ENCODE measurements at places on chromosomes 7 and 10.
A peak's percentile ranks its signal among the peaks of the same experiment; 100 is the strongest.

GRCh38 chr10:131575877-131576276, 264.4 kb upstream of the TCERG1L start:
- DNase-seq = no peak

DNA sequence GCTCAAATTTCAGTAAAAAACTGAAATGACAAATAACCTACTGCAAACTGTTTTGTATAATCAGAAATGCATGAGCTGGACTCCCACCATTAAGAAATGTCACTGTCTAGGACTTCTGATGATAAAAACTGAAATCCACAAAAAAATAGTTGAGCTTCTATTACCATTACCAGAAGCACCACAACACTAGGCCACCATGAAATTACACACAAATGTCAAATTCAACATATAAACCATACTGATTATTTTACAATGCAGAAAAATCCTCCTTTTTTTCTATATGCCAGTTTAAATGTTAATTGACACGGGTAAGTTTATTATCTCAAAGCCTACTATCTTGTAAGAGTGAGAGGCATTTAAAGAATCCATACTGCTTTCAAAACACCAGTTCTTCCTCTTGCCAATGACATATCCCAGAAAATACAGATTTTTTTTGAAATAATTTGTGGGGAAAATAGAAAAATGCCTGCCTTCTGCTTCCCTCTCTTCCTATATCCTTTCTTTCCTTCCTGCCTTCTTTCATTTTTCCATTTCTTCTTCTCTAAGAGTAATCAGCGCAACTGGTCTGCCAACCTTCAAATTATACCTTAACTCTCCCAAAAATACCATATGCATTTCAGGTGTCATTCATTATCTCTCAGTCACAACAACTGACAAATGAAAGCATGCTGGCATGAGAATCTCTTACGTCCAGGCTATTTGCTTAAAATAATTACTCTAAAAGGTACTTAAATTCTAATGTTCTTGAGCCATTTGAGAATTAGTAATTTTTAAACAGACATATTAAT, 12.3 kb downstream of the PDK4 start:
- no peak for DNase-seq

DNA sequence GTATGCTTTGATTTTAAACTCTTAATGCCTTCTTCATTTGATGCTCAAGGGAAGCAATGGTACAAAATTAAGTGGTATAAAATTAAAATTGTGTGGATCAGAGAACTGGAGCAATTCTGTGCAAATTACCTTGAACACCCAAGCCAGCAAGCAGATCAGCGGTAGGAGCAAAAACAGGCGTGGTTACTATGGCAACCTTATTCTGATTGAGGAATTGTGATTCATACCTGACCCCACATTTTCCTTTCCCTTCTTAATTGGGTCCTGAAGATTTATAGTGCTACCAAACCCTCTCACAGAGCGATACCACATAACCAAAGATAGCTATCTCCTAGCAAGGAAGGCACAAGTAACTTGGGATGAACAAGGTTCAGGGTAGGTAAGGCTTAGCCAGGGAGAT, 72.5 kb upstream of the FZD1 start:
- DNase-seq = no peak

DNA sequence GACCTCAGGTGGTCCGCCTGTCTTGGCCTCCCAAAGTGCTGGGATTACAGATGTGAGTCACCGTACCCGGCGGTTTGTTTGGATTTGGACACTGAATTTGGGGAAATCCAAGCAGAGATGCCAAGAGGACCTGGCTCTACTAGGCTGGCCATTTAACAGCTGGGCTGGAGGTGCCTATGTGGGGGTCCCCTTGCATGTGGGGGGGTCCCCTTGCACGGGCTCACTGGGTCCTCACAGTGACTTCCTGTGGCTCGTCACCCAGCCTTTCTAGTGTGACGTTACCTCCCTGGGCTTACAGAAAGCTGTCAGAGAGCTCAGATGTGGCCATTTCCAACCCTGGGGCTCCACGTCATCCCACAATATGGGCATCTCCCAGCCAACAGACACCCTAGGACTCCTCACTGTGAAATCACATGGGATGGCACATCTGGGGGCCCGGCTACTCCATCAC, 49.3 kb upstream of the GNA12 start:
- DNase-seq = no peak

- DNase-seq = no peak
These were observed 135.2 kb downstream of the ADAM12 start for GRCh38 chr10:126252884-126253610.

DNA sequence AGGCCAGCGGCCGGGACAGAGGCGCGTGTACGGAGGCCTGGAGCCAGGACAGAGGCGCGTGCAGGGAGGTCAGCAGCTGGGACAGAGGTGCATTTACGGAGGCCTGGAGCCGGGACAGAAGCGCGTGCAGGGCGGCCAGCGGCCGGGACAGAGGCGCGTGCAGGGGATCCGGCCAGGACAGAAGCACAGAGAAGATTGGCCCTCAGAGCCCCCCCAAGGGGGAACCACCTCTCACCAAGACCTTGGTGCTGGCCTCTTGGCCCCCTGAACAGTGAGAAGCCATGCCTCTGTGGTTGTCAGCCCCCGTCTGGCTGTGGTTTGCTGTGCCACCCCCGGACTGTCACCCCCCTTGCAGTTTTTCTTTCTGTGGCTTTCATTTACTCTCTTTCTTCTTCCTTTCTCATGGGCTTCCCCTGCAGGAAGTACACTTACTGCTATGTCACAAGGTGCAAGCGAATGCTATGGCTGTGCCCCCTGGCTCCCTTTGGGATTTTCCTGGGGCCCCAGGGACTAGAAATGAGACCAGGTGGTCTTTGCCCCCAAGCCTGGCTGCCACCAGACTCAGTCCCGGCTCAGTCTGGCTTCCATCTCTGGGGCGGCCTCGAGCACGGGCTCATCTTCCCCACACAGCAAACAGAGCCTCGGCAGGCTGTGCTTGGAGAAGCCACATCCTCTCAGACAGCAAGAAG, 41.1 kb downstream of the INSIG1 start:
- DNase-seq = no peak

GRCh38 chr7:12757443-12757842, 70.0 kb downstream of the ARL4A start:
- DNase-seq = no peak

- peak; percentile 75 for DNase-seq
These were observed 2.1 kb downstream of the SNX10 start for GRCh38 chr7:26293569-26294308.

All from activated CD4-positive, alpha-beta T cell treated with anti-CD3 and anti-CD28 coated beads for 48 hours (primary cell).